ENCODE measurements at places on chromosomes 7 and 10.
A peak's percentile ranks its signal among the peaks of the same experiment; 100 is the strongest.

GRCh38 chr7:99209781-99210180, 1.9 kb upstream of the KPNA7 start:
- DNase-seq = no peak

- DNase-seq = no peak
Measured at GRCh38 chr10:73854310-73854709, 20.0 kb downstream of the CAMK2G start.

DNA sequence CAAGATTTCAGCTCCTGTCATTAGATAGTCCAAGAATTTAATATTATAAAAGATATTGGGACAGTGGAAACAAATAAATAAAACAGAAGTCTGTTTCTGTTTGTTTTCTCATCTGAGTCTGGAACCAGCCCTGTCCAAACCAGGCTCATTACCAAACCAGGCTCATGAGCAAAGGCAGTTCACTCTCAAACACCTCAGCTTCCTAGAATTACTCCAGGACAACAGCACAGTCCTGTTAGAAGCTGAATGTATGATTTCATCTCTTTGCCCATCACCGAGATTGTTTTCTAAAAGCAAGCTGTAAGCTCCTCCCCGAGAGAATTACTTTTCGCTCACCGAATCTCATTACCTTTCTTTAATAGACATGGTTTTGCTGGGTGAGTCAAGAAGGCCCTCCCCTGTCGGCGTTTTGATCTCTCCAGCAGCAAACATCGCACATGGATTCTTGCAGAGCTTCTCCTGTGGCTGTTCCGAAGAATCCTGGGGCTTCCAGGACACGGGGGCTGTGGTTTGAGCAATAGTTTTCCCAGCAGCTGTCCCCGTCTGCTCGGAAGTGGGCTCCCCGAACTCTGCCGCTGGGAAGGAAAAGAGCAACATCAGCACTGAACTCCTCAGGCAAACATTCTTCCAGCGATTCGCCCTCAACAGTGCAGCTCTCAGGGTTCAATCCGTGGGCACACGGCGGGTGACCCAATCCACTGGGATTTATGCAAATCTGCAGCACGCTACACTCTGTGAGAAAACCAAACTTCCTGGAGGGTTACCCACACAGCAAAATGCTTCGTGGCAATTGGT, 112.5 kb downstream of the SVIL start:
- DNase-seq = no peak

- no peak for DNase-seq
Measured at GRCh38 chr10:106866244-106866845, 298.2 kb downstream of the SORCS1 start.

GRCh38 chr7:111261496-111261895, 170.6 kb downstream of the LRRN3 start:
- DNase-seq = no peak

- peak; percentile 57 for DNase-seq
Measured at GRCh38 chr10:24556750-24557742, 166.6 kb downstream of the ARHGAP21 start.

DNA sequence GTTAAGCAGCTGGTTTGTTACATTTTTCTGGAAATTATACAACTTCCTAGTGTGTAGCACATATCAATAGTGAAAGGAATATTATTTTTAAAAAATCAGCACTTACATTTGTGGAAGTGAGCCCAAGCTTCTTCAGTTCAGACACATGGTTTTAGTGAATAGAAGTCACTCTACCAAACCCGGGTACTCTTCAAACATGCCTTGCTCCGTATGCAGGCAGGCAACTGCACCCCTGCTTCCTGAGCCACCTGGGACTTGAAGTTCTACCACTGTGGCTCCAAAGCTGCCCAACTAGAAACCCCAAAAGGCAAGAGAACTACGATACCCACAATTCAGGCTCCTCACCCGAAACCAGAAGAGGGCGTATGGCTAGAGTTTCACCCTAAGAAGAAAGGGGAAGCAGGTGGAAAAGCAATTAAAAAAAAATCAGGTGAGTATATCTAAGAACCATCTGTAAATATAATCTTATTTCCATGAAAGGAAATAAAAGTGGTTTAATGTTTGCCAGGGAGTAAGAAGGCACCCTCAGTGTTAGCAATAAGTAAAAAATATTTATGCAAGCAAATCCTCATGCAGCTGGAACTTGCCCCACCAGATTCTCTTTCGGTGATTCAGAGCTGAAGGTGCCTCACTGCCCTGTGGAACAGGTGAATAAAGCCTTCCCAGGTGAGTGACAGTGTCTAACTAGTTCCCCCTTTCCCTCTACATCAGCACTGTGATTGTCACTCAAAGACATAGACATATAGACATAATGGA, at the start of gene MACC1:
TSS of gene MACC1 (minus strand) at position 192 of the 756 bp plus-strand sequence. CDS start 55,522 bp downstream, outside the sequence.
- no peak for DNase-seq

DNA sequence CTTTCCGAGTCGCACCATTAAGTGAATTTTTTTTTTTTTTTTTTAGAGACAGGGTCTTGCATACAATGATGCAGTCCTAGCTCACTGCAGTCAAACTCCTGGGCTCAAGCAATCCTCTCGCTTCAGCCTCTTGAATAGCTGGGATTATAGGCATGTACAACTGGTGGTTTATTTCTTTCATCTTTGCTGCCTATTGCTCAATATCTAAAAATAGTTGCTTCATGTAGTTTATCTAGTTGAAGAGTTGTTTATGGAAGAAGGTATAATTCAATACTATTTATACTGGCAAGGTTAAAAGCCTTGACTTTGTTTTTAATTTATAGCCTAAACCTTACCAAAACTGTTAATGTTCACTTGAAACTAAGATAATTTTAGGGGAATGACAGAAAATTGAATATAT, 66.9 kb downstream of the SEMA3D start:
- no peak for DNase-seq

- DNase-seq = no peak
Measured at GRCh38 chr7:143040209-143040715, 11.9 kb upstream of the OR6V1 start.

- no peak for DNase-seq
Measured at GRCh38 chr10:79380125-79380945, 33.1 kb downstream of the PPIF start.

DNA sequence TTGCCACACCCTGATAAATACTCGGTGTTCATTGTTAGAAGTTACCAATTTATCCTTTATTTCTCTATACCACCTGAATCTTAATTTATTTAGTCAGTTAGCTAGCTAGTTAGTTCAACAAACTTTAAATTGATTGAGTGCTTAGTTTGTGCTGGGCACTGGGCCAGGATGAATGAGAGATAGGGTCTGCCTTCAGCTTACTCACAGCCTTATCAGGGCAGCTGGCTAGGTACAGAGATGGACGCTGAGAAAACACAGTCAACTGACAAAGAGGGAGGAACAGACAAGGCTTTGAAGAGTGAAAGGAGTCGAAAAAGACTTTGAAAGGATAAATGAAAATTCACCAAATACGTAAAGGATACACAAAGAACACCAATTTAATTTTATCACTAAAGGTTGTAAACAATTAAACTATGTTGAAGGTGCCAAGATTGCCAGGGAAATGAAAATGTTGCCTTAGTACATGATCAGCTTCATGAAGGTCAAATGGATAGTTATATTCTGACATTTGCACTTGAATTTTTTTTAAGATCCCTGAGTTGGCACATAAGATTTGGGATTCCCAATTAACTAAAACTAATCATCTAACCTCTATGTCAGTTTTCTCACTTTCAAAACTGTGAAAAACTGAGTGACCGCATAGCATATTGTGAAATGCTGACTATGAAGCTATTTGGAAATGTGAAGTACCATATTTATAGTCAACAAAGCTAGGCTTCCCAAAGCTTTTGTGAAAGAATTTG, 2.1 kb downstream of the CAV2 start:
- no peak for DNase-seq

- no peak for DNase-seq
Measured at GRCh38 chr10:26290236-26290635, 73.7 kb downstream of the GAD2 start.

DNA sequence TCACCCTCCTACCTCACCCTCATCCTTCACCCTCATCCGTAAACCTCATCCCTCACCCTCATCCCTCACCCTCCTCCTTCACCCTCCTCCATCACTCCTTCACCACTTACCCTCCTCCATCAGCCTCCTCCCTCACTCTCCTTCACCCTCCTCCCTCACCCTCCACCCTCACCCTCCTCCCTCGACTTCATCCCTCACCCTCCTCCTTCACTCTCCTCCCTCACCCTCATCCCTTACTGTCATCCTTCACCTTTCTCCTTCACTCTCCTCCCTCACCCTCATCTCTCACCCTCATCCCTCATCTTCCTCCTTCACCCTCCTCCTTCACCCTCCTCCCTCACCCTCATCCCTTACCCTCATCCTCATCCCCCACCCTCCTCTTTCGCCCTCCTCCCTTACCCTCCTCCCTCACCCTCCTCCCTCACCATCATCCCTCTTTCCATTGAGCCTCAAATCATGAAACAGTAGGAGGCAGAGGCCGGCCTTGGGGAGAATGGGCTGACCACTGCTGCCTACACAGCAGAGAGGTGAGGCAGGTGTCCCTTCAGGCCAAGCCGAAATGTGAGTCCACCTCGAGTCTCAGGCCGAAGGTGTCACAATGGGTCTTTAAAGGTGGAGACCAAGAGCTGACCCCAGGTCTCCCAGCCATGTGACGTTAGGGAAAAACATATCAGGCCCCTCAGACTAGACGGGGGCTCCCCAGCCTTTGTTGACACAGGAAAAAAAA, 53.0 kb downstream of the PDGFA start:
- DNase-seq = no peak

- no peak for DNase-seq
Measured at GRCh38 chr10:73183667-73184281, 15.9 kb downstream of the FAM149B1 start.

DNA sequence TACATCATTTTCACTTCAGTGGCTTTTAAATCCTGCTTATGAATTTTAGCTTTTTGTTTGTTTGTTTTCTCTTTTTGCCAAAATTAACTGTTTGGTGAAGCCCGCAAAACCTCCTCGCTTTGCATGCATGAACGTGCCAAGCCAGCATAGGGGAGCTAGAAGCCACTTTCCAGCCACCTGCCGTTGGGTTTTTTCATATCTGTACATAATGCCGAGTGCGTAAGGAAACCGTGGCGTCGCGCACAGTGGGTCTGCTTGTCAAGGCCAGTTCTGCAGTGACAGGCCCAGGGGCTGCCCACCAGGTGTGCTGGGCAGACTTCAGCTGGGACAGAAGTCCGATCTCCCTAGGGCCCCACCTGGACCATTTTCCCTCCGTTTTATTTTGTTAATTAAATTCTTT, 41.1 kb downstream of the WIPI2 start:
- DNase-seq = no peak

DNA sequence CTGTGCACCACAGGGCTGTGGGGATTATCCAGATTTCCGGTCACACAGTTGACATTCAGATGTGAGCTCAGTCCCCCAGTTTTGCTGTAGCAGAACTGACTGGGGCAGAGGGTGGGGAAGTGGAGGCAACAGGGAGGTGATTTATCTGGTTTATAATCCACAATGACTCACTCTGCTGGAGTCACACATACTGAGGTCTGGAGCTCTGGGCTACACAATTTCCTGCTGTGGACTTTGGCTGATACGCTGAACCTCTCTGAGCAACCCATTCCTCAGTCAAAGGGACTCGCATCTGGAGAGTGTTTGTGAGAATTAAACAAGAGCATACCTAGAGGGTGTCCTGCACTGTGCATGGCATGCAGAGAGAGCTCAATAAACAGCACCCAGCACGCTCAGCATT, 64.8 kb upstream of the PLPP4 start:
- no peak for DNase-seq

DNA sequence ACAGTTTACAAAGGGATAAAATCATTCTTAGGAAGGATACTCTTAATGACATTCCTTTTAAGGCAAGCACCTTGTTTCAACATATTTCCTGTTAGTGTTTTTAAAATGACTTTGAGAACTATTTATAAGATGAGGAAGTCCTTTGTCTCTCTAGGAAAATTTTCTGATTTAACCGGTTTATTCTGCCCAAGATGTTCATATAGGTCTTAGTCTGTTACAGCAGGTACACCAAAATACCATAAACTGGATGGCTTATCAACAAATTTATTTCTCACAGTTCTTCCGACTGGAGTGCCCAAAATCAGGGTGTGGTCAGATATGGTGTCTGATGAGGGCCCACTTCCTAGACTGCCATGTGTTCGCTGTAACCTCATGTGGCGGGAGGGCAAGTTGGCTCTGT, 77.9 kb downstream of the GSAP start:
- no peak for DNase-seq

DNA sequence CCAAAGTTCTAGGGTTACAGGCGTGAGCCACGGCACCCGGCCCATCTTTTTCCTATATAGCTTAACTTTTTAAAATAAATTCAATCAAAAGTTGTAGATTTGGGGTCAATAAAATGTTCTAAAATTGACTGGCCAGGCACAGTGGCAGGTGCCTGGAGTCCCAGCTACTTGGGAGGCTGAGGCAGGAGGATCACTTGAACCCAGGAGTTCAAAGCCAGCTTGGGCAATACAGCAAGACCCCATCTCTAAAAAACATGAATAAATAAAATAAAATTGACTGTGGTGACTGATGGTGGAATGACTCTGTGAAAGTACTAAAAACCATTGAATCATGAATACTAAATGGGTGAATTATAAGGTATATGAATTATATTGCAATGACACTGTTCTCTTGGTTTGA, 20.8 kb downstream of the P4HA1 start:
- no peak for DNase-seq

GRCh38 chr7:105429746-105430612, 41.3 kb upstream of the SRPK2 start:
- DNase-seq = peak; percentile 46
